PC-9 (cell line): ENCODE measurements at places on chromosomes 16 and 17. TPM values are rescaled to one million over a fixed set of nuclear protein-coding genes. Genes with fewer than 3 reads are reported as not detected.
A peak's percentile ranks its signal among the peaks of the same experiment; 100 is the strongest.

- no peak overlapping the region for H3K4me3 ChIP-seq
- H3K27ac ChIP-seq: no peak overlapping the region
- H3K4me1 ChIP-seq: no peaks in the 10 kb centered on the region
- no peaks in the 10 kb centered on the region for H3K27me3 ChIP-seq
- no peak for DNase-seq
- peaks cover 16% of the 10 kb centered on the region for H3K36me3 ChIP-seq
These were observed 31.9 kb upstream of the ABCC11 start for GRCh38 chr16:48279199-48279598.

DNA sequence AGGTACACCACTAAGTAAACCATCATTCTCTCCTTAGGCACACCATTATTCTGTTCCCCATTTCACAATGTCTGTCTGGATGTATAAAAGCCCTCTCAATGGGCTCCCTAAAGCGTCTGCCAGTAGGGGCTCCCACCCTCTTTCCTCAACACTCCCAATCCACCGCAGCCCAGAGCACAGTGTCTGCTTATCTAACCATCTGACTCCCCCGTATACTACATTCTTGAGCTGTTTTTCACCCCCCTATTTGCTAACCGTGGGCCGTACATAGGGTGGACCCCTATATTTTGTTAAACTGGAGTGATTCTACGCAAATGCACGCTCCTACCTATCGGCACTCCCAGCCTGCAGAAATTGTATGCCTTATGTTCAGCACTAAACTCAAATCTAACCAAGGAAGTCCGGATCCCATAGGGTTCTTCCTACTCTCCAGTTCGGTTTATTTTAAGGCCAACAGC lies 685 bp upstream of the PSMD3 start:
- no peaks in the 10 kb centered on the region for H3K27me3 ChIP-seq
- H3K27ac ChIP-seq: no peak overlapping the region
- H3K36me3 ChIP-seq: peaks cover 4% of the 10 kb centered on the region; the same call in 1 of the 2 replicates
- H3K4me3 ChIP-seq: peak overlapping the region; percentile 100
- H3K4me1 ChIP-seq: peaks cover 15% of the 10 kb centered on the region

DNA sequence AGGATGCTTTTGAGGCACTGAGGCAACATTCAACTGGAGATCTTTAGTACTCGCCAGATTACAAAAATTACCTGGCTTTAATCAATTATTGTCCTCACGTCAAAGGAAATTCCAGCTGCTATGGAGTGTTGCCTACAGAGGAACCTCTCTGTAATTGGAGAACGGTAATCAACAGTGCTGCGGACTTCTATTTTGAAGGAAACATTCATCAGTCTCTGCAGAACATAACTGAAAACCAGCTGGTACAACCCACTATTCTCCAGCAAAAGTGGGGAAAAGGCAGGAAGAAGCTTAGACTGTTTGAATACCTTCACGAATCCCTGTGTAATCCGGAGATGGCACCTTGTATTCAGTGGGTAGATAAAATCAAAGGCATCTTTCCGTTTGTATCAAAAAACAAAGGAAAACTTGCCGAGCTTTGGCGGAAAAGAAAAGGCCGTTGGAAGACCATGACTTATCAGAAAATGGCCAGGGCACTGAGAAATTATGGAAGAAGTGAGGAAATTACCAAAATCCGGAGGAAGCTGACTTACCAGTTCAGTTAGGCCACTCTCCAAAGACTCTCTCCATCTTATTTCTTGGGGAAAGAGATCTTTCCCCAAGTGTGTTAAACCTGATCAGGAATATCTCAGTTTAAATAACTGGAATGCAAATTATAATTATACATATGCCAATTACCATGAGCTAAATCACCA lies 3.0 kb downstream of the SLC35G3 start:
- H3K27ac ChIP-seq: no peak overlapping the region
- H3K36me3 ChIP-seq: no peaks in the 10 kb centered on the region
- H3K4me3 ChIP-seq: no peak overlapping the region
- peaks cover 35% of the 10 kb centered on the region for H3K27me3 ChIP-seq

- peaks cover 22% of the 10 kb centered on the region for H3K27me3 ChIP-seq
- no peaks in the 10 kb centered on the region for H3K36me3 ChIP-seq
- no peak for DNase-seq
- no peak overlapping the region for H3K27ac ChIP-seq
- peak overlapping the region; percentile 56; the same call in 1 of the 2 replicates for H3K4me3 ChIP-seq
- peaks cover 5% of the 10 kb centered on the region for H3K4me1 ChIP-seq
These were observed 405 bp upstream of the ACE start for GRCh38 chr17:63476459-63476853.

The CCDC144A gene
- total RNA-seq: 3.6 and 5.5 TPM in 2 replicates

The CIBAR2 gene
- not detected in 2 replicates for total RNA-seq

The PDK2 gene
- 38.6 and 58.7 TPM in 2 replicates for total RNA-seq
